Mesothelial cell of epicardium (in vitro differentiated cells): ENCODE measurements at places on chromosomes 1 and 21. TPM values are rescaled to one million over a fixed set of nuclear protein-coding genes. Genes with fewer than 3 reads are reported as not detected.

GRCh38 chr21:42350927-42351426 is at the start of gene TFF2:
Gene TFF2, minus strand, starts transcription at chr21:42350994. Its CDS starts 37 bp downstream, at chr21:42350957.
- no peak within 1 kb of the TSS for H3K27ac ChIP-seq
- no peak within 1 kb of the TSS for H3K4me3 ChIP-seq
- H3K4me1 ChIP-seq = no peaks in the 10 kb centered on the region
- no peaks in the 10 kb centered on the region for H3K36me3 ChIP-seq
- no peak for DNase-seq

Gene LCA5L
- total RNA-seq = 0.86 to 1.6 TPM (median 1.3 TPM) in 3 replicates

Gene PTPN7
- total RNA-seq = 0.31 to 0.49 TPM (median 0.32 TPM) in 3 replicates

DNA sequence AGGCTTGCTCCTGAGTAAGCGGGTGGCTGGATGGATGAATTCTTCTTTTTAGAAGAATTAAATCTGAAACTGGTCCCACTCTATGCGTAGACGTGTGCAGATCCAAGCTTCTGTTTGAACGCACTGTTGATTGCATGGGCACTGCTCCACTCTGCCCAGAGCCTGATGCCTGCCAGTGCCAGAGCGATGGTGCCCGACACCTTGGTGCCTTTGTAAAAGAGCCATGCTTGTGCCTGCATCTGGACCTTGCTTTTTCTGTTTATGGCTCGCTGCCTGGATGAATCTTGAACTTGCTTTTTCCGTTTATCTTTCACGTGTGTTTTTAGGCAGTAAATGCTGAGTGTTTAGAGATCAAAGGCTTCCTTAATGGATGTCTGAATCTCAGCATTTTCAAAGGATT is 15.0 kb upstream of the PWP2 start:
- H3K27ac ChIP-seq = peak overlapping the region; percentile 43
- peaks cover 5% of the 10 kb centered on the region for H3K4me1 ChIP-seq
- H3K4me3 ChIP-seq = no peak overlapping the region
- H3K27me3 ChIP-seq = no peaks in the 10 kb centered on the region
- peak; percentile 33 for DNase-seq
- peaks cover 30% of the 10 kb centered on the region for H3K36me3 ChIP-seq

Gene B3GALT2
- total RNA-seq = 5.4 to 5.8 TPM (median 5.7 TPM) in 3 replicates

- H3K27ac ChIP-seq = no peak overlapping the region
- peaks cover 14% of the 10 kb centered on the region for H3K4me1 ChIP-seq
- H3K36me3 ChIP-seq = peaks cover 11% of the 10 kb centered on the region
- H3K4me3 ChIP-seq = no peak overlapping the region
- DNase-seq = peak; percentile 18
- H3K27me3 ChIP-seq = no peaks in the 10 kb centered on the region
These were observed 28.7 kb downstream of the COL6A2 start for GRCh38 chr21:46126309-46127238.

- H3K27ac ChIP-seq = no peak overlapping the region
- DNase-seq = no peak
- peaks cover 4% of the 10 kb centered on the region for H3K36me3 ChIP-seq
- H3K27me3 ChIP-seq = no peaks in the 10 kb centered on the region
- H3K4me1 ChIP-seq = peaks cover 10% of the 10 kb centered on the region
These were observed 44.4 kb downstream of the SIPA1L2 start for GRCh38 chr1:232585486-232585885.
